ENCODE measurements at places on chromosomes 4 and X.

DNA sequence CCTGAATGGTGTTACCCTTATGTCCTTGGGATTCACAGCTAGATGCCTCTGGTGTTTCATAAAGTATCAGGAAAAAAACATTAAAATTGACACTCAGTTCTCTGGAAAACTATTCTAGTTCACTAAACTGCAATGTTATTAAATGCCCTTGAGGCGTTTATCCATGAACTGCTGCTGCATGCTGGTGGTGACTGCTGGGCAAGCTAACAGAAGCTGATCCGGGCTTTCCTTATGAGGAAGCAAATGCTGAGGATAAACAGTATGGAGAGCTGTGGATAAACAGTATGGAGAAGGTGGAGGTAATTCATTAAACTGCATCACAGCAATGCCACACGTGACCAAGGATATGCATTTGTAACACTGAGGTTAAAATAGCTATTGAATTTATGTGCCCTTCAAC, 227.0 kb downstream of the NR3C2 start:
- no peak for DNase-seq

GRCh38 chr4:73883306-73883705, 14.1 kb downstream of the CXCL1 start:
- no peak for DNase-seq

DNA sequence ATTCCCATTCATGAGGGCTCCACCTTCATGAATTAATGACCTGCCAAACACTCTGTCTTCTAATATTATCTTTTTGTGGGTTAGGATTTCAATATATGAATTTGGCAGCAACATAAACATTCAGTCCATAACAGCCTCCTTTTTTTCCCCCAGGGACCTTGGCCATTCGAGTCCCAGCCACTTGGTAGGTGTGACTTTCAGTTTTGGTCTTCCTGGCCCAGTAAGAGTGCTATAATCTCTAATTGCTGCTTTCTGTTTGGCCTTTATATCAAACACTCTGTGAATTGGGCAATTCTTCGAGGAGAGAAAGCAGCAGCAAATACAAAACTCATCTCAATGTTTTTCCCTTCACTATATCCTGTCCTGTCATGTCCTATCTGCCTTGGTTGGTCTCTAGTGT, 12.4 kb upstream of the RADX start:
- DNase-seq: no peak

- DNase-seq: no peak
These were observed 32.5 kb downstream of the ETDB start for GRCh38 chrX:135087867-135088266.

DNA sequence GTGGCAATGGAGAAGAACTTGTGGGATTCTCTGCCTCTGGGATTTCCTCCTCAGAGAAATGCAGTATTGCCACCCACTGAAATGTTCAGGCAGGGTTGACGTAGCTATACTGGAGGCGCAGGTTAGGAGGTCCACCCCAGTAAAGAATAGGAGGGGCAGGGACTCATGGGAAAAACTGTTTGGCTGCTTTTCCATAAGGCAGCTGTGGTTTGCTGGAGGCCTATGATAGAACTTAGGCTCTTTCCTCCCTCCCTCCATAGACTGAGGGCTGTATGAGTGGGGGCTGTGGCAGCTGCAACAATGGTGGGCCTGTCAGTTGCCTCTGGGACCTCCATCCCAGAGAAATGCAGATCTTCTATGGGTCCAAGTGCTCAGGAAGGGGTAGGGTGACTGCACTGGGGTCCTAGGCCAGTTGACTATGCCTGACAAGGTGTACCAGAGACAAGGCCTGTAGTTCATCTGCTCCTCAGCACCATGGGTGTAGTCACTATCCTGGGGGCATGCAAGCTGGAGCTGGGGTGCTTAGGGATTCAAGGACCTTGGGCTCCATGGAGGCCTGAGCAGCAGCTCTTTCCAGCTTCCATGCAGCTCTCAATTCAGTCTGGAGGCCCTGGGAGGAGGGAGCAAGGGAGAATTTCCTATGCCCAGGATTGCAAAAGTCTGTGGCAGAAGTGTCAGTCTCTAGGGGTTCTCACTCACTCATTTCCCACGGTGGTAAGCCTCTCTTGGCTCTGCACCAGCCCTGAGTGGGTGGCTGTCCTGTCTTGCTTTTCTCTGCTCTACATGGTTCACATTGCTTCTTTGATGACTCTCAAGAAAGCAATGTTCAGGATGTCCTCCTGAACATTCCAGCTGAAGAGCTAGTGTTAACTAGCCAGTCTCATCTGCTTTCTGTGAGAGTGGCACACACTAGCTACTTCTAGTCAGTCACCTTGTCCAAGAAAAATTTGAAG, 353.0 kb downstream of the IDS start:
- no peak for DNase-seq

DNA sequence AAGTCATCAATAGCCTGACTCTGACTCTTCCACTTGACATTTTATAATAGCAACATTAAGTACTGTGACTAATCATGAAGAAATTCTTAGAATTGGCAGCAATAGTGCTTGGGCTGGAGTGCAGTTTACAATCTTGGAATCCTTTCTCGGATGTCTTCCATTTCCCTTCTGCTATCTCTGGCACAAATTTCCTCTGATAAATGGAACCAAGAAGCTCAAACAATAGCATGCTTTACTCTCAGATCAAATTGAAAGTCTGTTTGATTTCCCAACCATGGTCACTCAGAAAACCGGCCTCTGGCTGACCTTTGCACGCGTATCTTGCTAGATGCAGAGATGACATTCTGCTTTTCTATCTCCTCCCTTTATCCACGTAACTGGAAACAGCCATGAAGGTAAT, 99.0 kb upstream of the SPANXC start:
- DNase-seq: no peak

- DNase-seq: no peak
These were observed 131.1 kb downstream of the GABRG1 start for GRCh38 chr4:45992728-45993127.

DNA sequence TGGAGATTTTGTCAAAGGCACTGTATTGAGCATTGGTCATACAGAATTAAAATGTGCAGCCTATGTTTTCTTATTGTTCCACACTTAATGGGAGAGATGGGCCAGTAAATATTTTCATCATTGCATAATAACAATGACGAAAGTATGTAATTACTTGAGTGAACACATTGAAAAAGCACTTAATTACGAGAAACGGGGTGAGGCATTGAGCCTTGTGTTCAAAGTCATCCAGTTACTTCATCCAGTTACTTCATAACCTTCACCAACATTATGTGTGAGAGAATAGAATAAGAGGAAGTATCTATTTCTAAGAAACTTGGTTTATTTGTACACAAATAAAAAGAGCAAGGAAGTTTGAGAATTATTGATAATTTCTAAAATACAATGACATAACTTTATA, 1427.0 kb downstream of the ADGRL3 start:
- DNase-seq: no peak

DNA sequence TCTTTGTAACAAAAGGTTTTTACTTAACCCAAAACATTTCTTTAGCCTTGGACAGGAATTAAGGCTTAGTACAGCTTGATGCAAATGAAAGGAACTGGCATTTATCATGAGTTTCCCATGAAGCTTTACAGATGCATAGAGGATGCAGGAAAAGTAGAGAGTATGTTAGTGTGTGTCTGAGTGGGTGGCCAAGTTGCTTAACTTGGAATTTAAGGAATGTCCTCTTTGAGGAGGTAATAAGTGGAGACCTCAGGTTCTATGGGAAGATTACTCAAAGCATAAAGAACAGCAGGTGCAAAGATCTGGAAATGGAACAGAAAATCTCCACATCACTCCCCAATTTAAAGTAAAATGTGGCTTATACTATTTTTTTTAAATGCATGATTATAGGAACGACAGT, 457.9 kb downstream of the KCNIP4 start:
- DNase-seq: no peak

DNA sequence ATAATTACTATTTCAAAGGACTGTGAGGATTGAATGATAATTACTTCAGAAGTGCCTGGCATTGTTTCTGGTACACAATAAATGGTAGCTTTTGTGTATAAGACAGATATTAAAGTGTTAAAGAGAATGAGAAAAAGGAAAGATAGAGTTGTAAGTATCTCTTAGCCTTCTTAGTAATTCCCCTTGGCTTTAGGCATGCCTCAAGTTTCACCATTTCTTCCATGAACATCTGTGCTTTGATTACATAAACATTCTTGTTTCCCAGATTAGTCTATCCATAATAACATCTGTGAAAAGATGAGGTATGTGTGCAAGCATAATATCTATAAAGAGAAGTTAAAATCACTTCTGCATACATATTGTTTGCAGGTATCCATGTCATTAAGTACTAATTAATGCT, 230.9 kb upstream of the TEX13A start:
- DNase-seq: no peak

DNA sequence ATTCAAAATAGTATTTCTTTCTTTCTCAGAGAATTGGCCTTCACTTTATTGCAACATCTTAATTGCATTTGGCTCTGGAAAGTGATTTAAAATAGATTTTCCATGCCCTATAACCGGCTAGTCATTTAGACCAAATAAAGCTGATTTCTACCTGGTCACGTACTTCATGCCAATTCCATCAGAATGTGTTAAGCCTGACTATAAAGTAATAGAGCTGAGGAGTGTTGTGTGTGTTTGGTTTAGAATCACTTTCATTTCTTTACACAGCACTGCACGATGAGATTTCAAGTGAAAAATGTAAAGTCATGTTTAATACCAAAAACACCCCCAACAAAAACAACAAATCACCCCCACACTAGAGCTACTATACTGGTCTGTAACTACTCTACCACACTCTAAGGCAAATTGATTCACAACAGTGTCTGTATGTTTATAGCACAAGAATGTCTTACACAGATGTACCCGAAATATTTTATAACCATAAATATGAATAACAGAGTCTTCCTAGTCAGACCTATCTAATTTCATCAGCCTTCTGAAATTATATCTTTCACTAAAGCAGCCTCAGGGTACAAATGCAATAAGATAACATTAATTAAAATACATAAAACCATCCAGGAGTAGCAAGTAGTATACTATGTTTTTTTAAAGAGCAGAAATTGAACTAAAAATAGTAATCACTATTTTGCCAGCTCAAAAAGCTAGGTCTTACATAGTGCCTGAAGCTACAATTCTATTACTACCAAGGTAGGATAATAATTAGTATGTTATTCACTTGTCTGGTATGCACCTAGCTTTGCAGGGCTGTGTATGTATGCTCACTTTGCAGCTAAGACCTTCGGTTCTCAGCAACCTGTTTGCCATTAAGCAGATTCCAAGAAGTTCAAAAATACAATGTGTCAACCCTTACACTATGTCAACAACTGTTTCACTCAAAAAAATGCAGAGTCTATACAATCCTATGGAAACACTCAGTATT, 28.4 kb downstream of the APBB2 start:
- no peak for DNase-seq
